ENCODE measurements at places on chromosomes 11 and 22.

DNA sequence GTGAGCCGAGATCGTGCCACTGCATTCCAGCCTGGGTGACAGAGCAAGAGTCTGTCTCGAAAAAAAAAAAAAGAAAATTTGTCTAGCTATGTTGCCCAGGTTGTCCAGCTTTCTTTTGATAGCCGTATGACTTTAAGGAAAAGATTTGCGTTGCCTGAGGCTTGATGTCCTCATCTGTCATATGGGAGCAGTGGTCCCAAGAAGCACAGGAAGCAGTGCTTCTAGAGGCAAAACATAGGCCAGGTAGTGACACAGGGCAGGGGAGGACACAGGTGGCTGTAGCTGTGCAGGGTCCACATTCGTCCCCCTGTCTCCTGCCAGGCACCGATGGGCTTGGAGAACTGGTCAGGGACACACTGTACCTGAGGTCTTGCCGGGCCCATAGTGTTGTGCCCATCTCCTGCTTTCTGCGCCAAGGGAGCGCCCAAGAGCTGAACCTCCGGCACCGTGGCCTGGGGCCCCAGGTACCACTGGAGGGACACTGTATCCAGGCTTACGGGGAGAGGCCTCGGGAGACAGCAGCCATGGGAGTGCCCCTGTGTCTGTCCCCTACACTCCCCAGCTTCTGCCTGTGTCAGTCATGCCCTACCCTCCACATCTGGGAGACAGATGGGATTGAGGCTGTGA lies 1.4 kb downstream of the LRRC74B start:
- DNase-seq, result no peak

- no peak for DNase-seq
Measured at GRCh38 chr22:39288135-39288898, 31.1 kb downstream of the RPL3 start.

DNA sequence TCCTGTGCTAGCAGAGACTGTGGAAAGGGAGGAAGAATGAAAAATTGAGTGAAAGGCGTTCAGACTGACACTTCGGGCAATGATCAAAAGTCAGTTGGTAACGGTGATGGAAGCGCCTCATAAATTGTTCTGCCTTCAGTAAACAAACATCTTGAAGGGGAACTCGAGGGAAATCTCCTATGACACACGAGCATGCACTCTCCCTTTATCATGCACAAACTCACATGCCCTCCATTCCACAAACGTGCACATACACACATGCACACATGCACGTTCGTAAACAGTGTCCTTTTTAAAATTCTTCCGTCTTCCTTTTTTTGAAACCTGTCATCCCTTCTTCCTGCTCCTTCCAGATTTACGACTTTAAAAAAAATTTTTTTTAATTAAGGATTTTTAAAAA lies 77.8 kb upstream of the TMEM45B start:
- DNase-seq, result no peak

DNA sequence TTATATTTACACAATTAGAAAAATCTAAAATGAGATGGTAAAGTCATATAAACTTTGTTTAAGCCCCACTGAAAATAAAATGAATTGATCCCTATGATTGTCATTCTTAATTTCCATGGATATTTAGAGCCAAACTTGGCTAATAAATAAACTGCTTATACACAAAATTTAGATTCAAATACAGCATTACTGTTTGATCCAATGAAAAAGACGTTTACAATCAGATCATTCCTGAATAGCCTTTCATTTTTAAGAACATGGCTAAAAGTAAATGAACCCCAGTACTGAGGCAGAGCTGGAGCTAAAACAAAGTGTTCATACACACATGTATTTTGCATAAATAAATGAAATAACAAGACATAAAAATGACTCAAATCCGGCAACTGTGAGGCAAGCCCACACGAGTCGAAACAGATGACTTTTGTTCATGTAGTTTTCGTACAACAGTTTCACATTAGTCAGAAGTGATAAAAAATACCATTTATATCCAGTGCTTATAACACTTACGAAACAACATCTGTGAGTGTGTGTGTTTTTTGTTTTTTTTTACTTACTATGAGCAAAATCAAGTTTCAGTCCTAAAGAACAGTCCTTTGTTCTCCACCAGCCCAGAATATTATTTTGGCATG lies 386.5 kb downstream of the SOX6 start:
- DNase-seq, result no peak

- no peak for DNase-seq
Measured at GRCh38 chr11:22624742-22625447, 728 bp downstream of the FANCF start.

GRCh38 chr22:24421428-24421931 lies 5.9 kb upstream of the ADORA2A start:
- peak; percentile 57 for DNase-seq

GRCh38 chr11:11486423-11486822 lies 133.4 kb upstream of the CSNK2A3 start:
- DNase-seq, result no peak

DNA sequence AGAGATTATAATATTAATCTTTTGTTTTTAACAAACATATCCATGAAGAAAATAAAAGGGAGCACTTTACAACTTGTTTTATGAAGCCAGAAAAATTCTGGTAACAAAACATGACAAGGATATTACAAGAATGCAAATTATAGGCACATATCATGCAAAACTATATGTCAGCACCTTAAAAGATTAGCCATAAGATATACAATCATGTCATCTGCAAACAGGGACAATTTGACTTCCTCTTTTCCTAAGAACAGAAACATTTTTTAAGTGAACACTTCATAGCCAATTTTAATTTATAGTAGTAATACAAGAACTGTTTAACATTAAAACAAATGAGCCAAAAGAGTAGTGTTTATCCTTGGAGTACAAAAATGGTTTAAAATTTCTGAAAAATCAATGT lies 916.5 kb upstream of the CNTN5 start:
- no peak for DNase-seq

- DNase-seq, result peak; percentile 88
Measured at GRCh38 chr11:64723117-64723906, at the start of gene NRXN2. Gene NRXN2, minus strand, starts transcription at chr11:64723197. Its CDS starts 9,498 bp downstream, at chr11:64713699.

- no peak for DNase-seq
Measured at GRCh38 chr11:36411202-36411640, 98.9 kb downstream of the TRAF6 start.

- no peak for DNase-seq
Measured at GRCh38 chr11:69051381-69052342, 2.9 kb downstream of the TPCN2 start.

GRCh38 chr11:117771841-117772240 lies 25.2 kb downstream of the DSCAML1 start:
- DNase-seq, result no peak

DNA sequence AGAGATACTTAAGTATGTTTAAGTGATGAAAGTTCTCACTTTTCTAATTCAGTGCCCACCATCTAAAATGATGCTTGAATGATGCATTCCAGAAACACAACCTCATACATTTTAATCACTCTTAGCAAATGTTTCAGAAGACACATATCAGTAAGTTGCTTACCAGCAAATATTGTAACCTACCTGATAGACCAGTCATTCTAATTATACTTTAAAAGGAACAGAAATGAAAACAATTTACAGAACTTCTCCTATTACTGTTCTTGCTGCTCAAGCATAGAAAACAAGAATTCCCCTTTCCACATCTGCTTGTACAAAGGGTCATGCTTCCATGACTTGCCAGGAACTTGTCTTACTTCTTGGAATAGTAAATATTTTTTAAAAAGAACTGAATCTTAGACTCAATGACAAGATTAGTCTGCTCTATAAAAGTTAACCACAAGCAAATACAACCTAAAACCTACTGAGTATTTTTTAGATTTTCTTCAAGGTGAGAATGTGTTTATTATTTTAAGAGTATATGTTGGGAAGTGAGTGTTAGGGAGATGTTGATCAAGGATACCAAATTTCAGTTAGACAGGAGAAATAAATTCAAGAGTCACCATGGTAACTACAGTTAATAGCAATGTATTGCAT lies 82.0 kb upstream of the SC5D start:
- DNase-seq, result no peak

DNA sequence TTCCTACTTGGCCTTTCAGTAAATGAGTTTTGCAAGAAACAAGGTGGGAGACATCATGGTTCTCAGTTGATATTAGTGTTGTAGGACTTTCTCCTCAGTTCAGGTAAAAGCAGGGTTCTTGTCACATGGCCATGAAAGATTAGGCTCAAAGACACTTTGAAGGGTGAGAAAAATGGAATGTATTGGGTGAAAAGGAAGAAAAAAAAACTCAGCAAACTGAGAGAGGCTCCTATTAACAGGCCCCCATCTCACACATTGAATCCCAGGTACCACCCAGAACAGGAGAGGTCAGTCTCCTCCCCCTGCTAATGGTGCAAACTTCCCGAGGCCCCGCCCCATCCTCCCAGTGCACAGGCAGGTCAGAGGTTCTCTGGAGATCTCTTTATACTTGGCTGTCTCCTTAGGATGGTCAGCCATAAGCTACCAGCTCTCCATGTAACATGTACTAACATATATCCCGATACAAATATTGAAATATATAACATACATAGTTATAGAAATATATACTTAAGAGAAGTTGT lies 62.2 kb downstream of the MICAL2 start:
- no peak for DNase-seq

DNA sequence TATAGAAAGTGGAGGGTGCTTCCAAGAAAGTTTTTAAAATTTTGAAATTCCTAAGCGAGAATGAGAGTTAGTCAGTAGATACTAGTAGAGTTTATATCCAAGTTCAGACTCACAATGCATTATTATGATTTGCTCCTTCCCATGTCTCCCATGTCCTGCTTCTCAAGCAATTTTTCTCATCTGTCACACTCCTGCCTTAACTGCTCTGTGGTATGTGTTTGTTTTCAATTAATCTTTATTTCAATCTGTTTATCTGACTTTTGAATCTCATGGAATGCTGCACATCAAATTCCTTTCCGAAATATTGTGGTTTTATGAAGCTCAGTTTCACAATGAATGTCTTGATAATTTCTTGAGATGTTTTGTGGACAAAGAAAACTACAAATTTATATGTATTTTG lies 18.1 kb downstream of the THY1 start:
- no peak for DNase-seq

DNA sequence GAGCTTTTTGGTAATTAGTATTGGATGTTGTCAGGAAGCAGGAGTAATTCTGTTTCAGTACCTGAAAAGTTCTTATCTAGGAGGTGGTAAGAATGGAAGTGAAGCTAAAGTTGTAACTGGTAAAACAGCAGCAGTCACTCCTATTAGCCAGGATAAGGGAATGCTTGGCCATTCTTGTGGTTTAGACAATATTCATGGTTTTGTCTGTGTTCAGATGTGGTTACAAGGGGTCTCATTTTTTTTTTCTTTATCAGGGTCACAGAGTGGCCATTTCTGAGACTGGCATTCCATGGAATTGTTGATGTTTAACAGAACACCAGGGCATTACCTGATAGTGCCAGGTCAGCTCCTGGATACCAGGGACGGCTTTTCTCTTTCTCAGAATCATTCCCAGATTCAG lies 23.8 kb downstream of the TAF1D start:
- no peak for DNase-seq

- DNase-seq, result no peak
Measured at GRCh38 chr11:117731722-117732290, 65.2 kb downstream of the DSCAML1 start.

GRCh38 chr11:93481696-93482095 lies 61.5 kb downstream of the SMCO4 start:
- no peak for DNase-seq

GRCh38 chr22:16845465-16845864 lies 20.3 kb upstream of the XKR3 start:
- DNase-seq, result no peak

Data from activated T-cell treated with anti-CD3 and anti-CD28 coated beads, Interleukin-2, amount 50 U/mL, for 48 hours (primary cell).